ENCODE measurements at places on chromosomes 13 and 19. TPM values are rescaled to one million over a fixed set of nuclear protein-coding genes. Genes with fewer than 3 reads are reported as not detected.

The ZNF439 gene
- total RNA-seq = 0.47 TPM

The CRTC1 gene
- 2.6 TPM for total RNA-seq

The SCGB2B2 gene
- not detected for total RNA-seq

The TMPRSS9 gene
- total RNA-seq = not detected

- DNase-seq = no peak
Measured at GRCh38 chr19:17184371-17184841, 30.8 kb upstream of the USE1 start.

DNA sequence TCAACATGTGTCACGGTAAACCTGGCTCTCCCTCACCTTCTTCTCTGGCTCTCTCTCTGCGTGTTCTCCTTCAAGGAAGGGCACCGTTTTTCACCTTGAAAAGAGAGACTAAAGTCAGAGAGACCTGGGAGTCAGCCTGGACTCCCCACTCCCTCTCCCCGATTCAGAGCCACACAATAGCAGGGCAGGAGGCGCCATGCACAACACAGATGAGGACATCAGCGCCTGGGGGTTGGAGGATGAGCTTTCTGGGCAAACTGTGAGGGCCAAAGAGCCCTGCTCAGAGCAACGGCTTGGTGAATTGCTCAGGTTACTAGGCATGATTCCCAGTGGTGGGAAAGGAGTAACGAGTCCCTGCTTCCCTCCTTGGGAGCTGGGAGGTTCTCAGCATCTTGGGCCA lies 32.3 kb downstream of the HSPH1 start:
- DNase-seq = no peak

GRCh38 chr13:66617786-66618185 lies 612.4 kb downstream of the PCDH9 start:
- no peak for DNase-seq

GRCh38 chr13:50255639-50256038 lies 240.4 kb downstream of the KCNRG start:
- no peak for DNase-seq

- no peak for DNase-seq
Measured at GRCh38 chr13:33377411-33377810, 91.9 kb upstream of the STARD13 start.

DNA sequence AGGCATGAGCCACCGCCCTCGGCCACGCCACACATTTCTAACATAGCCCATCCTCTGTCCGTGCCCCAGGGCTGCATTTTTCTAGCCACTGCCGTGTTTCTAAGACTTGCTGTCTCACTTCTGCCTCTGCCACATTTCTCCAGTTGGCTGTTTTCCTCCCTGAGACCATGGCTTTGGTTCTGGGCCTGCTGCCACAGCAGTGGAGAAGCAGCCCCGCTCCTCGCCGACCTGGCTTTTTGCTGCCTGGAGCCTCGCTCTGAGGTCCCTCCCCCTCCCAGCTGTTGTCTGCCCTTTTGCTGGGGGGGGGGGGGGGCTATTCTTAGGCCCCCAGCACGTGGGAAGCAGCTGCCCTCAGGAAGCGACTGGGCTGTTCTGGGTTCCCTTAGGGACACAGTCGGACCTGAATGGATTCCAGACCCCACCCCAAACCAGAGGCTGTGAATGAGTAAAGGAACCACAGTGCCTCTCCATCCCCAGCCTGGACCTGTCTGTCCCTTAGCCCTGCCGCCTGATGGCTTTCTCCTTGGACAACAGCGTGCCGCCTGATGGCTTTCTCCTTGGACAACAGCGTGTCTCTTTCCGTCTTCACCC lies 3.3 kb downstream of the GYS1 start:
- DNase-seq = no peak
